ENCODE measurements at places on chromosomes 11 and 22.

GRCh38 chr11:46251954-46252353 lies 25.5 kb upstream of the CREB3L1 start:
- DNase-seq: no peak

GRCh38 chr11:93348930-93349329 lies 18.4 kb downstream of the DEUP1 start:
- no peak for DNase-seq

GRCh38 chr22:33666961-33667619 lies 253.2 kb downstream of the LARGE1 start:
- no peak for DNase-seq

GRCh38 chr11:123577081-123577598 lies 77.3 kb downstream of the SCN3B start:
- peak; percentile 60 for DNase-seq
